ENCODE measurements at places on chromosomes 1 and 21. TPM values are rescaled to one million over a fixed set of nuclear protein-coding genes. Genes with fewer than 3 reads are reported as not detected.

Gene ERICH3
- total RNA-seq: not detected

Gene PLA2G2F
- not detected for total RNA-seq

Gene LEMD1
- 0.78 TPM for total RNA-seq

Gene PRR9
- not detected for total RNA-seq

Gene RTCA
- 51.6 TPM for total RNA-seq

Gene LCE3B
- not detected for total RNA-seq

Data from activated CD8-positive, alpha-beta T cell treated with anti-CD3 and anti-CD28 coated beads, Interleukin-2, amount 10 ng/mL, durations not matched to agents 7 days and 5 days (primary cell).